ENCODE measurements at places on chromosomes 16 and 17.

GRCh38 chr16:85169333-85170065, 57.2 kb upstream of the CIBAR2 start:
- DNase-seq = no peak

- no peak for DNase-seq
Measured at GRCh38 chr16:72094266-72094610, 591 bp downstream of the DHX38 start.

DNA sequence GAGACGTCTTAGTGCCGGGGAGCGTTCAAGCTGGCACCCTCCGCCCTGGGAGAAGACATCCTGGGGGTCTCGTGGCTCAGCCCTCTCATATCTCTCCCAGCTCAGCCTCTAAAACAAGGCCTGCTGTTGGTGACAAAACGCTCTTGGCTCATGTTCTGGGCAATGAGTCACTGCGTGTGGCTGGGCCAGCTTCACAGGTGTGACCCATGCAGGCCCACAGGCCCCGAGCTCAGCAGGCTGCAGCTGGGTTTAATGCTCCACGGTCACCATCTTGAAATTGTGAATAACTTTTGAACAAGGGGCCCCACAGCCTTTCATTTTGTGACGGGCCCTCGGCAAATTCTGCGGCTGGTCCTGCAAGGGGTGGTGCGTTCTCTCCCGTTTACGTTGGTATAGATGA, 22.4 kb downstream of the GAA start:
- no peak for DNase-seq

DNA sequence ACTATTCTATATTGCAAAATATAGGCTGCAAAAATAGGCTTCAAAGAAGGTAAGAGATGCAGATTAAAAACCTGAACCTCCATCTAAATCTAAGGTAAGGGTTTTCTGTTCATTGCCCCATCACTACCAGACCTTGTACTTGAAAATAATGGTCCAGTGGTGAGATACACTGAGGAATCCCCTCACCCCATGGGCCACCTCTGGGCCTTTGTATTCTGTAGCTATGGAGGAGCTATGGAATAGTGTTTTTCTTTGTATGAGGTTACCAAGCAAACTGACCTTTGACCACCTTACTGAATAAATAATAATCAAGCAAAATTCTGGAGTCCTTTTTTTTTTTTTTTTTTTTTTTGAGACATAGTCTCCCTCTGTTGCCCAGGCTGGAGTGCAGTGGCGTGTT, 4.8 kb upstream of the UBE2Z start:
- no peak for DNase-seq

DNA sequence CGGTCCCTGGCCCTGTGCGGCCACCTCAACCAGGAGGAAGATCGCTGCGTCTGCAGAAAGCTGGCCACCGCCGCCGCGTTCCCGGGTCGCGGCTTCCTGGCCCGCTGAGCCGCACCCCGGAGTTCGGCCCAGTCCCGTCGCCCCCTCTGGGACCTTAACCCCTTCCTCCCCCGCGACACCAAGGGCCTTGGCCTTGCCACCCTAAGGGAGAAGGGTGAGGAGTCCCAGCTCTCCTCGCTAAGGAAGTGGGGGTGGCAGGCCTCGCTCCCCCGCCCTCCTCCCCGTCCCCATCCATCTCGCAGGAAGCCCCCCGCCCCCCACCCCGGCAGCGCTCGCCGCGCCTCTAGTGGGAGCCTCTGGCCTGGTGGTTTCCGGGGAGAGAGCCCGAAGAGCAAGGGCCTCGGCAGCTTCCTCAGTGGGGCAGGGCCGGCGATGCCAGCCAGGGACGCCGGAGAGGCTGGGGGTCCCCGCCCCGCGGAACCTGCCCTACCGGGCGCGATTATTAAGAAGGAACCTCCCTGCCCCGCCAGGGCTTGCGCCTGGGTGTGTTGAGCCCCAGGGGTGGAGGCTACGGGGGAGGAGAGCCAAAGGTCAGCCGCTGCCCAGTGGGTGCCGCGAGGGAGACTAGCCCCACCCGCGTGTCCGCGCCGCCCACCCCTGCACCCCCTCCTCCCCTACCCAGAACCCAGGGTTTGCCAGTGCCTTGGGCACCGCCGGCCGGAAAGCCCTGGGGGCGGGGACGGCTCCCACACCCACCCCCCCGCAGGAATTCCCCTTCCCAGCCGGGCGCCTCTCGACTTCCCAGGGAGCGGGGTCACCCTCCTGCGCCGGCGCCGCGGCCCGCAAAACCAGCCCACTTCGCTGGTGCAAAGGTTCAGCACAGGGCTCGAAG, 6.8 kb downstream of the CBX4 start:
- DNase-seq = peak; percentile 23

DNA sequence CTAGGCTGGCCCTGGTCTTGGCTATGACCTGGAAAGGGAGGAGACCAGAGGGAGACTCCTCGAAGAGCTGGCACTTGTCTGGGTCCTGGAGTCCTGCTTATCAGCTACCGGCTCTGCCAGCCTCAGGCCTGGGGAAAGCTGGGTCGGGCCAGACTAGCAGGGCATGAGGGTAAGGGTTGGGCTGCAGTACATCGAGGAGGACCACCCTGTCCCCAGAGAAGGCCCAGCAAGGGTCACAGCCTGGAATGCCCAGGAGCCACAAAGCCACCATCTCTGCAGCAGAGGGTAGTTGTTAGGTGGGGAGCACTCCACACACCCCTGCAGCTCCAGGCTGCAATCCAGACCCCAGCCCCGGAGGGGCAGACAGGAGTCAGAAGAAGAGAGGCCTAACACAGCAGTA, 54.0 kb downstream of the SLC6A2 start:
- DNase-seq = no peak

- DNase-seq = no peak
Measured at GRCh38 chr16:55567382-55567781, 898 bp downstream of the CAPNS2 start.

DNA sequence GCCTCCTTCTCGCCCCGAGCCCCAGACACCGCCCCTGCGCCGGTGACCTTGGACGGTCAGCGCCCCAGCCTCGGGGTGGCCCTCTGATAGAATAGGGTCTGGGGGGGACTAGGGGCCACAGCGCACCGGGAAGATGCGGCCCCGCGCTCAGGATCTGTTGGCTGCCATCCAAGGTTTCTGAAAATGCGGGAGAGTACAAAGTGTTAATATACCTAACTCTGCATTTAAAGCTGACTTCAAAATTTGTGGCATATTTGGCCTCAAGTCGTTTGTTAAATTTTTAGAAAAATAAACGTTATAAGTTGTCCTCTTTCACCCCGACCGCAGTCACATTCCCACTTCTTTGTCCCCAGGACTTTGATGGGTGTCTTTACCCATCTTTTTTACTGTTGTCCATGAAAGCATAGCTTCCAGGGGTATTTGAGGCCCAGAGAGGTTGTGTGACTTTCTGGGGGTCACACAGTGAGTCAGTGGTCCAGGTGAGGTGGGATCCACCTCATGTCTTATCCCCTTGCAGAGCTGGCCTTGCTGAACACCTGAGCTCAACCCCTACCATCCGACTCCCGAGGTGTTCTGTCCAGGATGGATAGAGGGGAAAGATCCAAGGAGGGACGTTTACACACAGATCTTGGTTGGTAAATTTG, 796 bp downstream of the NT5M start:
- no peak for DNase-seq

DNA sequence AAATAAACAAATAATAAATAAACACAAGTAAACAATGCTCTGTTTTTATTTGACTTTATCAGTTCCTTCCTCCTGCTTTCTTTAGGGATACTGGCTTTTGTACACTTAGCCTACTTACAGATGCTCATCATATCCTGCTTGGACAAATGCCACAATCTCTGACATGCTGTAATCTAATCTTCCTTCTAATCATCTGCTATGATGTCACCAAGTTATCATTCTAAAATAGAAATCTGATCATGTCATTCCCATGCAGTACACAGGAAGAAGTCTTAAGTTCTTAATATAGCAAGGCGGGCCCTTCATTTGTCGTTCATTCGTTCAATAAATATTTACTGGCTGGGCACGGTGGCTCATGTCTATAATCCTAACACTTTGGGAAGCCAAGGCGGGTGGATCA, 9.1 kb upstream of the UBB start:
- no peak for DNase-seq

- peak; percentile 31 for DNase-seq
Measured at GRCh38 chr16:4511441-4512082, 27.0 kb downstream of the CDIP1 start.

GRCh38 chr17:73610331-73610911, 33.8 kb downstream of the SDK2 start:
- no peak for DNase-seq

DNA sequence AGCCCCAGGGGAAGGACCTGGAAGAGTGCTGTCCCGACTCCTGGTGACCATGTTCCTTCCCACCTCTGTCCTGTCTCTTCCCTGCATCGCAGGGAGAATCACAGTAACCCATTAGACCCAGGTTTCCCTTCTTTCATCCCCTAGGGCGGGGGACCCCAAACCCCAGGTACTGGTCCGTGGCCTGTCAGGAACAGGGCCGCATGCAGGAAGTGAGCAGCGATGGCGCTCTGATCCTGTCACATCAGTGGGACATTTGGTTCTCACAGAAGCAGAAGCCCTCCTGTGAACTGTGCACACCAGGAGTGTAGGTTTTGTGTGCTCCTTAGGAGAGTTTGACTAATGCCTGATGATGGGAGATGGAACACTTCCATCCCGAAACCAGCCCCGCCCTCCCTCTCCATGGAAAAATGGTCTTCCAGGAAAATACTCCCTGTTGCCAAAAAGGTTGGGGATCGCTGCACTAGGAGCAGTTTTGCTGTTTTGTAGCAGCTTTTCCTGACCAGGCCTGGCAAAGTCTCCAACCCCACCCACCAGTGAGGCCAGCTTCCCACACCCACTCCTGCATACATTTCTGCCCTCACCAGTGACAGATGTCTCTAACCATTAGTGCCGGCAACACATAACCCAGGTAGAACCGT, 10.5 kb downstream of the MNT start:
- DNase-seq = no peak

GRCh38 chr17:65785109-65785508, 223.7 kb upstream of the AXIN2 start:
- DNase-seq = no peak

DNA sequence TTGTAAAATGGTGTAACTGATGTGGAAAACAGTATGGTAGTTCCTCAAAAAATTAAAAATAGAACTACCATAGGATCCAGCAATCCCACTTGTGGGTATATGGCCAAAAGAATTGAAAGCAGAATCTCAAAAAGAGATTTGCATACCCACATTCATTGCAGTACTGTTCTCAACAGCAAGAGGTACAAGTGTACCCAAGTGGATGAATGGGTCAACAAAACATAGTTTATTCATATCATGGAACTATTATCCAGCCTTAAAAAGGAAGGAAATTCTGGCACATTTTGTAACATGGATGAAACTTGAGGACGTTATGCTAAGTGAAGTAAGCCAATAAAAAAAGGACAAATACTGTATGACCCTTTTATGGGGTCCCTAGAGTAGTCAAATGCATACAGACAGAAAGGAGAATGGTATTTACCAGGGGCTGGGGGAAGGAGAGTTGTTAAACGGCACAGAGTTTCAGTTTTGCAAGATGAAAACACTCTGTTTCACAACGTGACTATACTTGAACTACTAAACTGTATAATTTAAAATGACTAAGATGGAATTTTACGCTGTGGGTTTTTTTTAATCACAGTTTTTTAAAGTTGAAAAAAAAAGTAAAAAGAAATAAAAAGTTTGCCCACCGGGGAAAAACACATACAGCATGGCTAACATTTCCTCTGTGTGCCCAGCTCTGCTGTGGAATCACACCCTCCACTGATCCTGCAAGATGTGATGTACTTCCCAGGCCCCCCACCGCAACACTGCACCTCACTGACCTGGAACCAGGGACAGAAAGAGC, 6.1 kb downstream of the TVP23A start:
- DNase-seq = no peak

GRCh38 chr16:58176608-58177352, 21.1 kb downstream of the CSNK2A2 start:
- DNase-seq = no peak

DNA sequence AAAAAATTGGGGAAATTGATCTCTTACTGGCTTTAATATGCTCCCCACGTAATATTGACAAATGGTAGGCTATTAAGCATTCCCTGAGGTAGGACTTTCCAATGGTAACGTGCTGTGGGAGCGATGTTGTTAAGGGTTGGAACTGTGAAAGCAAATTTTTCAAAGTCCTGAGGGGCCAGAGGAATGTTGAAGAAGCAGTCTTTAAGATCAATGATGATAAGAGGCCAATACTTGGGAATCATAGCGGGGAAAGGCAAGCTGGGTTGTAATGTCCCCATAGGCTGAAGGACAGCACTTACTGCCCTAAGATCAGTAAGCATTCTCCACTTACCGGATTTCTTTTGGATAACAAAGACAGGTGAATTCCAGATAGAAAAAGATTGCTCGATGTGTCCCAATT, 69.6 kb upstream of the ARL4D start:
- no peak for DNase-seq

DNA sequence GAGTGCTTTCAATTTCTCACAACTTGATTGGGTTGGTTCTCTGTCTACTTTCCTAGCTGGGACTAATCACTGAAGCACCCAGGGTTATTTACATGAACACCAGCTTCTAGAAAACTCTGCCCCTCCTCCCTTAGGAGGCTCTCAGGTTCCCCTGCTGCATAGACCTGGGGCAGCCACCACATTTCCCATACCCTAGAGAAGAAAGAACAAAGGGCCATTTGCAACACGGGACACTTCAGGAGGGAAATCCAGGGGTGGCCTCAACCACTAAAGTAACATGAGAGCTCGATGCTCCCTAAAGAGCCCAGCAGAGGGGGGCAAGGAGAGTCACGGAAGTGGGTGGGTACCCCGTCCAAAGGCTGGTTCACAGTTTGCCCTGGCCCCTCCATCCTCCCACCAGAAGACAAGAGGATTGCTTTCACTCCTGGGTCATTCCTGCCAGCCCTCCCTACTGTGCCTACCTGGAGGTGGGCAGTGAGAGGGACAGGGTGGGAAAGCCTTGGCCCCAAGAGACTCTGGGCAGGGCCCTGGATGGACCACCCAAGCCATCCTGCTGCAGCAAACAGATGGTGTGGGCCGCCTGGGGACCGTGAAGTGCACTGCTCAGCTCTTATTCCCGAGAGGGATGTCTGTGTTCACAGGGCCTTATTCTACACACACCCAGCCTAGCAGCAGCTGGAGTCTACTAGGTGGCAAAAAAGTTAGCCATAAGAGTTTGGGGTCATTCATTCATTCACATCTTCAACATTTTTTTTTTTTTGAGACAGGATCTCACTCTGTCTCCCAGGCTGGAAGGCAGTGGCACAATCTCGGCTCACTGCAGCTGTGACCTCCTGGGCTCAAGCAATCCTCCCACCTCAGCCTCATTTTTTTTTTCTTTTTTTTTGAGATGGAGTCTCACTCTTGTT, 392.1 kb downstream of the SOX9 start:
- no peak for DNase-seq

- DNase-seq = no peak
Measured at GRCh38 chr16:28145796-28146195, 66.0 kb downstream of the XPO6 start.

DNA sequence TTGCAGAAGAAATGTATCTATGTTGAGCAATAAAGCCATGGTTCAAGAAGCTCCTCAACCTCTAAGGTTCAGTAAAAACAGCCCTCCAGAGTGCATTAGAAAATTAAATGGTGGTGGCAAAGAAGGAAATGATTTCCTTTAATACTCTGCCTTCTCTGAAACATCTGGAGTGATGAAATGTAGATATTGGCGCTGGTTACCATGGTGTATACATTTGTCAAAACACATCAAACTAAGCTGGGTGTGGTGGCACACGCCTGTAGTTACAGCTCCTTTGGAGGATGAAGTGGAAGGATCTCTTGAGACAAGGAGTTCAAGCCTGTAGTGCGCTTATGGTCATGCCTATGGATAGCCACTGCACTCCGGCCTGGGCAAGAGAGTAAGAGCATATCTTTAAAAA, 6.0 kb downstream of the CAPNS2 start:
- DNase-seq = no peak

Data from HAP-1 (cell line).